H7 (cell line): ENCODE measurements at places on chromosomes 5 and 9.
A peak's percentile ranks its signal among the peaks of the same experiment; 100 is the strongest.

GRCh38 chr9:127974769-127975261, 6.0 kb downstream of the EEIG1 start:
- DNase-seq, result peak; percentile 77

DNA sequence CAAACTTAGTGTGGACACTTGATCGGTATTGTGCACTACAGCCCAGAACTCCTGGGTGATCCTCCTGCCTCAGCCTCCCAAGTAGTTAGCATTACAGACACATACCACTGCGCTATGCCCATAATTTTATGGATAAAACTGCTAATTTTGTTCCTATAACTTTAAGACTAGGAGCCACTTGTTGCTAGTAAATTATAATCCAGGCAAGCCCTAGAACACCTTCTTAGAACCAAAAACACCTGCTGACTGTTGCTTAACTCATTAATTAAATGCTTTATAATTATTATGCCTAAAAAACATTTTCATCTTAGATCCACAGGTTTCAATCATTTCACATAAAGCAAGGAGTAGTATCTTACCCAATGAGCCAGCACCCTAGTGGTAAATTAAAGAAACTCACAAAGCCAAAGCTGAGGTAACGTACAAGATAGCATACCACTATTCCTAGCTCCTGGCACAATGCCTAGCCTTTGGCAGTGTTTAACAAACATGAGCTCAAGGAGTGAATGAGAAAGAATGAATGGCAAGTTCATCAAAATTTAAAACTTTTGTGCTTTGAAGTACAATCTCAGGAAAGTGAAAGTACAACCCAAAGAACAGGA, 5.4 kb downstream of the MRPS27 start:
- DNase-seq, result peak; percentile 40

GRCh38 chr9:88310310-88310980, 77.8 kb upstream of the SPIN1 start:
- DNase-seq, result peak; percentile 62

DNA sequence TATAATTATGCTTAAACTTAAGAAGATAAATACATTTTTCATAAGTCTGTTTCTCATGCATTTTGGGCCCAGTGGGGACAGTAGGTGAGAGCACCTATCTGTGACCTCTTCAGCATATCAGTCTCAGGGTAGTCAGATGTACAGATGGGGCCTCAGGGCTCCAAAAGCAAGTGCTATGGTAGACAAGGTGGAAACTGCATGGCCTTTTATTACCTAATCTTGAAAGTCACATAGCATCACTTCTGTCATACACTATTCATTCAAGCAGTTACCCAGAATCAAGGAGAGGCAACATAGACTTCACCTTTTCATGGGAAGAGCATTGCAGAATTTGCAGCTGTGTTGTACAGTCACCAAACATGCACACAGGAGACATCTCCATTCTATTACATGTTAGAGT, 94.8 kb downstream of the SV2C start:
- no peak for DNase-seq

DNA sequence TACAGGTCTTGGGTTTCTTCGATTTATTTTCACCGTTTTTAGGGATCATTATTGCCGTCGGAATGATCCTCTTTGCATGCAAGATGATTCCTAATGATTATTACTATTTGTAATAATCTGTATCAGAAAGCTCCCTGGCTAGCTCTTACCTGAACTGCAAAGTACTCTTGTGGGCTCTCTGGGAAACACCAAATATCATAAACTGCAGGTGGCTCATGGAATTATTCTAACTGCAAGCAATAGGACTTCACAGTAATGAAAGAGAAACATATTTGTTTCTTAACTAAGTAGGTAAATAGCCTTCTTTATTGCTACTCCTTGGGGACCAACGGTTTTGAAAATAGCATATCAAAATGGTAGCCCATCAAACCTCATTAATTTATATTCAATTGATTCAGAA, 219.4 kb downstream of the NFIB start:
- DNase-seq, result no peak

DNA sequence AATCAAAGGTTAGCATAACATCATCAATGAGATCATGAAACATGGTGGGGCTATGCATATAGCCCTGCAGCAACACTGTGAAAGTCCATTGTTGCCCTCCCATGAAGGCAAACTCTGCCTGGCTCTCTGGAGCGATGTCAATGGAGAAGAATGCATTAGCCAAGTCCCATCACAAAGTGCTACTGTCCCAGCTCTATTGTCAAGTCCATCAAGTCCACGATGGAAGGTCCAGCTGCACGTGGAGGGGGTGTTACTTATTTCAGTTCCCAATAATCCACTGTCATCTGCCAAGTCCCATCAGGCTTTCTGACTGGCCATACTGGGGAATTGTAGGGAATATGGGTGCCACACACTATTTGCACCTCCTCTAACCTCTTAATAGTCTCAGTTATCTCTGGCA, 10.8 kb downstream of the DMAC1 start:
- no peak for DNase-seq

DNA sequence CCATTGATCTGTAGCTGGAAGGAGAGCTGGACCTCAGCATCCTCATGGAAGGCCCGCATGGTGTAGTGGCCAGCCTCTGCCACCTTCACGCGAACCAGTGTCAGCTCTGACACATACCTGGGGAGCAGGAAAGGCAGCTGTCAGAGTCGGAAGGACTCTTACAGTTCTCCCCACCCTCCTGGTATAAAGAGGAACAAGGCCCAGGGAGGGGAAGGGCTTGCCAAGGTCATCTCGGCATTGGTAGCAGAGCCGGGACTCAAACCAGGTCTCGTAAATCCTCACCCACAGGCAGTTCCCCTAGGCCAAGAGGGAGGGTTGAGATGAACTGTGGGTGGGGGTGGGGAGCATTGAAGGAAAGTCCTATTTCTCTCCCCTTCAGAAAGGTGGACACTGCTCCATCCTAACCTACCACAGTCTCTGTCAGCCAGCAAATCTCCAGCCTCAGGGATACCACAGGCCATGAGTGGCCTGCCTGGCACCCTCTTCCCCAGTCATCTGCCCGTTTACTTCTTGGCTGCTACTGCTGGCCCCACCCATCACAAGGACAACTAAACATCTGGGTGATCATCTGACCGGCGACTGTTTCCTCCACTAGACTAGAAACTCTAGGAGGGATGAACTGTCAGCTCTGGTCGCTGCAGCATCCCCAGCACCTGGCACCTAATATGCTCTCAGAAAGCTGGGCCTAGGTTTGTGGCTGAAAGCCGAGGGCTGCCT, 23.5 kb downstream of the PDGFRB start:
- no peak for DNase-seq
